NCI-H187 (cell line): ENCODE measurements at places on chromosomes 2 and 18.
A peak's percentile ranks its signal among the peaks of the same experiment; 100 is the strongest.

- DNase-seq, result no peak
Observed at GRCh38 chr2:42844366-42844765, 52.0 kb upstream of the HAAO start.

DNA sequence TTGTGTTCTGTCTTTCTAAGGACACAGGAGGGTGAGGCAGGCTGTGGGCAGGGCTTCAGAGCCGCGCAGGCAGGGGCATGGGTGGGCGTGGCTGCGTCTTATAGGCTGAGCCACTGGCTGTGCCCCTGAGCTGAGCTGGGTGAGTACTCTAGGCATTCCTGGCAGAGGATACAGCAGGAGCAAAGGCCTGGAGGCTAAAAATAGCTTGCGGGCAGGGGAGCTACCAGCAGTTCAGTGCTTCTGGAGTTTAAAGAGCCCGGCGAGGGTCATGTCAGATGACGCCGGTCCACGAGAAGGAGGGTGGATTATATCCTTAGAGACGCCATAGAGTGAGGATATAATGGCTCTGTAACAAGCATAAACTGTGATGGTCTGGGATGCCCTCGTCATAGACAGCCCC lies 31.5 kb upstream of the PDIA6 start:
- peak; percentile 96 for DNase-seq

DNA sequence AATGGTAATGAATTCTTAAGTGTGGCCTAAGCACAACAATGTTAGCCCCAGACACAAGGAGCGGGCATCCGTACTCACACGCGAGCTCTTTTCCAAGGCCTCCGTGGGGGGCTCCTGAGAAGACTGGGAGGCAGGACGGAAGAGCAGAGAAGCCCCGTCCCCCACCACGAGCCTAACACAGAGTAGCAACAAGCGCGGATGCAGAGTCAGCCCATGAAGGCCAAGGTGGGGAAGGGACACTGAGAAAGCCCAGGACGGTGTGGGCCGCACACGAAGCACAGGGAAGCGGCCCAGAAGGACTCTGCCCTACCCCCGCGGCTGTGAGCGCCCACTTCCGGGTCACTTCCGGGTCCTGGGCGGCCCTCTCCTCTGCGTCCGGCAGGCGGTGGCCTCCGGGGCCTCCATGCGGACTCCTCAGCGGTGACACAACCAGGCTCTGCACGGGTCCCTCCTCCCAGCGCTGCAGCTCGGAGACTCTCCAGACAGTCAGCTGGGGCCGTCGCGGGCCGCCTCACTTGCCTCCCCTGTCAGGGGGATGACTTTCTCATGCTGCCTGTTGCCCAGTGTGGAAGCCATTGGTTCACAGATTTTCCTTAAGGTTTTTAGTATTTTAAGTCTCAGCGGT lies 151.5 kb downstream of the MTCL1 start:
- no peak for DNase-seq

DNA sequence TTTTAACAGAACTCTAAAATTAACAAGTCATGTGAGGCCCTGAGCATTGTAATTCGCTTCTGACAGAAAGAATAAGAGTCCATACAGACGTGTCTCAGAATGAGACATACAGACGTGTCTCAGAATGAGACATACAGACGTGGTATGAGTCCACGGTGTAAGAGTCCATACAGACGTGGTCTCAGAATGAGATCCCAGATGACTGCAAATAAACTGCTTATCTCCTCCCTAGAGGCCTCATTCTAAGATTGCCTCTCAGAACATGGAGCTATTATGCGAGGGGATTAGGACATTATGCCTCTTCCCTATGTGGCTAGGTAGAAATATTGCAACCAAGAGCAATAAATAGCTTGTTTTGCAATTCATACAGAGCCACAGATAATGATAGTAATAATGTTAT lies 63.9 kb downstream of the NEB start:
- DNase-seq, result no peak

GRCh38 chr2:120734930-120735651 lies 577 bp upstream of the GLI2 start:
- DNase-seq, result no peak

DNA sequence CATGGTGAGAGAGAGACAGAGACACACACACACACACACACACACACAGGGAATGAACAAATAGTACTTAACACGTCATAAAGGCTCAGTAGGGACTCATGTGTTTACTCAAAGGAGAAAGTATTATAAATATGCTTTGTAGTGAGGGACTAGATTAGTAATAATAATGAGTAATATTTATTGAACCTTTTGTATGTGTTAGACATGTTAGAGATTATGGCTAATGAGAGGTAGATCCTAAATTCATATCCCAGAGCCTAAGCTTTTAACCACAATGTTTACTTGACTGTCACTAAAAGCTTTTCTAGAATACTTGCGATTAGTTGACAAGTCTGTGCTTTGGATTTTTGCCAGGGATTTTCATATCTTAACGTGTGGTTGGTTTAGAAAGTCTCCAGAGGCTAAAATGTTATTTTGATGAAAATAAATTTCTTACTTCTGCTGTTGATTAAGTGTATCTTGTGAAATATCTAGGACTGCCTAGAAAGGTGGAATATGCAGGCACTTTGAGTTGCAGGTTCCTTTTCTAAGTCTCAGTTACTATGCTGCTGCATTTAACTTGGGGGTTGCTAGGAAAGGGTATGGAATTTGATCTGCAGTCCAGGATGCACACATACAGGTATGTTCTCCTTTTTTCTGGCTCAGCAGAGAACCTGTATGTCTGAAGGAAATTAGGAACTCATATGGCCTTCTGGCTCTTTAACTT lies 64.5 kb downstream of the UBR3 start:
- DNase-seq, result peak; percentile 1

GRCh38 chr2:128736689-128737545 lies 418.2 kb upstream of the HS6ST1 start:
- DNase-seq, result no peak

GRCh38 chr2:81901017-81901416 lies 1596.5 kb upstream of the LRRTM1 start:
- DNase-seq, result no peak

GRCh38 chr2:231666171-231667095 lies 41.9 kb upstream of the PTMA start:
- no peak for DNase-seq

DNA sequence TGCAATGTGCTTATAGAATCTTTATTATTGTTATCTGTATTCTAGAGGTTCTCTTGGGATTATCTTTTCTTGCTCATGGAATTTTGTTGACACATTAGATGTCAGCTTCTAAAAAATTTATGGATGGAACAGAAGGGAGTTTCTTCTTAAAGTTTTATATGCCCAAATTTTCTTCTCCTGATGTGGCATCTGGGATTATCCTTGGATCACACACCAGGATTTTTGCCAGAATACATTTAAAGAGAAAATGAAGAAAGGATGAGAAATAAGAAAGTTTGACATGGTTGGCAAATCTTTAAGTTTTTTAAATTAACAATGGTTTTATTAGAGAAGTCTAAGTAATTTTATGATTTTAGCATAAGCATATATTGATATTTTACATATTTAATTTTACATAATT lies 706.7 kb upstream of the TMEFF2 start:
- DNase-seq, result no peak

DNA sequence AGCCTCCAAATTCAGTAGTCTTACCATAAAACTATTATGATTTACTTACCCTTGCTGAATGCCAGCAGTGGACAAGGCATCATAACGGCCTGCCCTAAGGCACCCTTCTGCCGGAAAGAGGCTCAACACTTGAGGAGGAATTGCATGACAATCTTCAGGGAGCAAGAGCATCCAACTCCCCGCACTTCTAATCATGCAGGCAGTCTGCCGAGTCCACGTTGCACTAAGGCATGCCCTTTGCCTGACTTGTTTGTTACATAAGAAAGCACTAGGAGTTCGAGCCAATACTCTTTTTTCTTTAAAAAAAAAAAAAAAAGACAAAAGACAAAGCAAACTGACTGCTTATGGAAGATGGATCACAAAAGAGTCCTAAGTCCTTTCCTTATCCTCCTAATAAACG lies 17.9 kb upstream of the SPTBN1 start:
- no peak for DNase-seq

GRCh38 chr2:206535260-206535986 lies 92.1 kb downstream of the ADAM23 start:
- no peak for DNase-seq

- no peak for DNase-seq
Observed at GRCh38 chr2:210475706-210476105, 853 bp downstream of the LANCL1 start.

GRCh38 chr2:72526623-72527022 lies 299.2 kb downstream of the EXOC6B start:
- no peak for DNase-seq
